ENCODE measurements at places on chromosomes 5 and 9. TPM values are rescaled to one million over a fixed set of nuclear protein-coding genes. Genes with fewer than 3 reads are reported as not detected.

- H3K4me1 ChIP-seq, result peaks cover 22% of the 10 kb centered on the region
- H3K36me3 ChIP-seq, result no peaks in the 10 kb centered on the region
- peak overlapping the region; percentile 24 for H3K27ac ChIP-seq
- DNase-seq, result no peak
- H3K27me3 ChIP-seq, result no peaks in the 10 kb centered on the region
Observed at GRCh38 chr5:78830528-78831046, 154.5 kb downstream of the ARSB start.

DNA sequence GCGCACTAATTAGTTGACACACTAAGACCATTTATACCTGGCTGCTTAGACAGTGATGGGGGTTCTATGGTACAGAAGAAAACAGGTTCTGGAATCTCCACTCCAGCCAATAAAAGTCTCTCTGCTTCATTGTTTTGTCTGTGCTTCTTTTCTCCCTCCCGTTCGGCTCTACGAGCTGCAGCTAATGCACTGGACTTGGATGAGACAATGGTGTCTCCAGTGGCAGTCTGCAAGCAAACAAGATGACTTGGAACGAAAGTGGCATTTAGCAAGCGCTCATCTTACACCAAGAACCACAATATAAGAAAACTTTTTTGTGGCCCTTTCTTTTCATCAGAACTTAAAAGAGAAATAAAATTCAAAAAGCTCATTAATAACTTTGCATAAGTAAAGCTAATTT is 30.2 kb downstream of the GFM2 start:
- no peak overlapping the region for H3K27ac ChIP-seq
- H3K36me3 ChIP-seq, result peaks cover 41% of the 10 kb centered on the region
- H3K4me3 ChIP-seq, result no peak overlapping the region
- no peaks in the 10 kb centered on the region for H3K27me3 ChIP-seq
- H3K4me1 ChIP-seq, result no peaks in the 10 kb centered on the region

The SPATA6L gene
- 0.72 TPM for total RNA-seq

The TMC1 gene
- total RNA-seq, result not detected

- no peaks in the 10 kb centered on the region for H3K27me3 ChIP-seq
- no peaks in the 10 kb centered on the region for H3K4me1 ChIP-seq
- no peak overlapping the region for H3K27ac ChIP-seq
- H3K4me3 ChIP-seq, result no peak overlapping the region
Observed at GRCh38 chr5:86896916-86897315, 279.2 kb downstream of the COX7C start.

GRCh38 chr5:178237431-178238312 is 5.1 kb upstream of the PHYKPL start:
- no peak overlapping the region for H3K4me3 ChIP-seq
- H3K27ac ChIP-seq, result no peak overlapping the region

- no peak overlapping the region for H3K27ac ChIP-seq
- no peaks in the 10 kb centered on the region for H3K36me3 ChIP-seq
Observed at GRCh38 chr5:126681970-126682369, 81.2 kb downstream of the PHAX start.

GRCh38 chr9:15942831-15943424 is 390.1 kb downstream of the CCDC171 start:
- H3K4me1 ChIP-seq, result no peaks in the 10 kb centered on the region
- no peak overlapping the region for H3K4me3 ChIP-seq
- H3K27me3 ChIP-seq, result no peaks in the 10 kb centered on the region
- H3K27ac ChIP-seq, result no peak overlapping the region
- H3K36me3 ChIP-seq, result no peaks in the 10 kb centered on the region

The SCAMP1 gene
- total RNA-seq, result 70.2 TPM

All from osteoblast (primary cell).